ENCODE measurements at places on chromosomes 12 and 14.

GRCh38 chr12:66697404-66697803 is 18.5 kb upstream of the GRIP1 start:
- no peak for DNase-seq

- DNase-seq: no peak
Observed at GRCh38 chr12:118649765-118650585, 273.6 kb downstream of the SUDS3 start.

DNA sequence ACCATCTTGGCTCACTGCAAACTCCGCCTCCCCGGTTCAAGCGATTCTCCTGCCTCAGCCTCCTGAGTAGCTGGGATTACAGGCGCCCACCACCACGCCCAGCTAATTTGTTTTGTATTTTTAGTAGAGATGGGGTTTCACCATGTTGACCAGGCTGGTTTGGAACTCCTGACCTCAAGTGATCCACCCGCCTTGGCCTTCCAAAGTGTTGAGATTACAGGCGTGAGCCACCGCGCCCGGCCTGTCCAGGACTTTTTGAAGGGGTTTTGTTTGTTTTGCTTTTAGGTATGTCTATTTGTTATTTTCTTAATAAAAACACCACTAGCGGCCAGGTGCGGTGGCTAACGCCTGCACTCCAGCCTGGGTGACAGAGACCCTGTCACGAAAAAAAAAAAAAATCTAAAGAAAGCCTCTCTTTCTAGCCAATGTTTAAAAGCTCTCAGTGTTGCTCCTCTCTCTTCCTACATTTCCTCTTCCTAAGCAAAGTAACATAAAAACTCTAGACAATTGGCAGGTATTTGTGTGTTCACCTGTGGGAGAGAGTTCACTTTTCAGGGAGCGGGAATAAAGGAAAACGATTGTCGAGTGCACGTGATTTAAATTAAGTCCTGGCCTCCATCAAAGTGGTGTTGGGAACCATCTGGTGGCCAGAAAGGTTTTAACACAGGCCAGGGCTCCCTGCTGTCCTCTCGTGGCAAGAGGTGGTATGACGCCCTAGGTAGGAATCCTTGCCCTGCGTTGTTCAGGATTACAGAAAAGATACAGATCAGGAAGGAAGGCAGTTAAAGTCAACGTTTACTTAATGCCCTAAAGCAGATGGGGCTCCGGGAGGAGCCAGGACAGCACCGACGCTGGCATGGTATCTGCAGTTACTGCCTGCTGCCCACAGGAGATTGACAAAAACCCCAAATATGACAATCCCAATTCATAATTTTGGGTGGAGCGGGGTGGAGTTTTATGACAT is 36.2 kb upstream of the ATP23 start:
- DNase-seq: peak; percentile 80

GRCh38 chr12:2691006-2691344 is 103.8 kb upstream of the FKBP4 start:
- peak; percentile 85 for DNase-seq

GRCh38 chr12:132314516-132315233 is 14.7 kb downstream of the GALNT9 start:
- no peak for DNase-seq

DNA sequence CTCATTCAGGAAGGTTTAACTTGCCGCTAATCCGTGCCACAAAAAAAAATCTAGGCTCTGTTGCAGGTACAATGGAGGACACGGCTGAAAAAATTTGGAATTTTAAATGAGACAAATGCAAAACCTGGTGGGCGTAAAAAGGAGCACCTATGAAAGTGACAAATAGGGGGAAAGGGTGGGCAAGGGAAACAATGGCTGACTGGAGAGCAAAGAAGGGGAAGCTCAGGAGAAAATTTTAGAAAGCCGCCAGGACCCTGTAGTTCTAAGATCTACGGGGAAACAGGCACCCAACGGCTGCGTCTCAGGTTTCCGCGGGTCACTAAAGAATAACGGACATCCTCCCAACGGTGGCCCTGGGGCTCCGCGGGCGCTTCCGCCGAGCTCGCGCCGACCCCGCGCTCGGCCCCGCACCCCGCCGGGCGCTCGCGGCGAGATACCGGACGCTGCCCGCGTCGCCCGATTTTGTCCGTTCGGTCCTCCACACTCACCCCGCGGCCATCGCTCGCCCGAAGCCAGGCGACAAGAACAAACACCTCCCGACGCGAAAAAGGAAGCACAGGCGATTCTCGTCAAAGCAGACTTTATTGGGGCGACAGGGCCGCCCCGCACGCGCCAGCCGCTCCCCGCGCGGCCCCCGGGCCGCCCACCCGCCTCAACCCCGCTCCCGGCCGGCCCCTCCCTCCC is 1.1 kb upstream of the YY1 start:
- peak; percentile 43 for DNase-seq

DNA sequence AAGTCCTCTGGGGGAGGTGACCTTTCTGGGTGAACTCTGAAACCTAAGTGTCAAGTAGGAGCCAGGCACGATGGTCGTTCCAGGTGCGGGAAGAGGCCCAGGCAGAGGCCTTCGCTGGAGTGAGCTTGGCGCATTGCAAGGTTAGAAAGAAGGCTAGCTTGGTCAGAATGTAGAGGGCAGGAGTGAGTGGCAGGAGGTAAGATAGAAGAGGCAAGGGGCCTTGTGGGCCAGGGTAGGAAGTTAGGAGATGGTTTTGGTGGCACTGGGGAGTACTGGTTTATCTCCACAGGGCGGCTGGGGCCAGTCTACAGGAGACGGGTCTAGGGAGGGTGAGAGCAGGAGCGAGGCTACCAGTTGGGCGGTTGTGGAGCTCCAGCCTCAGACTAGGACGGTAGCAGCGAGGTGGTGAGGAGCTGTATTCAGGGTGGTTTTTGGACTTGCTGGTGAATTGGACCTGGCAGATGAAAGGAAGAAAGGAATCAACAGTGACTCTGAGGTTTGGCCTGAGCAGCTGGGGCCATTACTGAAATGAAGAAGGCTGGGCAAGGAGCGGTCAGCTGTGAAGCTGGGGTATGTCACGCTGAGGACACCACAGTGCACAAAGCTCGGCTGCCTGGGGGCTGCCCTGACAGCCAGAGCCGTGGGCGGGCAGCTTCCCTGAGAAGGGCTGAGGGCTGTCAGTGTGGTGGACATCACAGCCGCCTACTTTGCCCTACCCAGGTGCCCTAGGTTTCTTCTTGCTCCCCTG is 9.0 kb downstream of the MLXIP start:
- no peak for DNase-seq

- no peak for DNase-seq
Observed at GRCh38 chr14:62462988-62463387, 582.3 kb downstream of the KCNH5 start.

DNA sequence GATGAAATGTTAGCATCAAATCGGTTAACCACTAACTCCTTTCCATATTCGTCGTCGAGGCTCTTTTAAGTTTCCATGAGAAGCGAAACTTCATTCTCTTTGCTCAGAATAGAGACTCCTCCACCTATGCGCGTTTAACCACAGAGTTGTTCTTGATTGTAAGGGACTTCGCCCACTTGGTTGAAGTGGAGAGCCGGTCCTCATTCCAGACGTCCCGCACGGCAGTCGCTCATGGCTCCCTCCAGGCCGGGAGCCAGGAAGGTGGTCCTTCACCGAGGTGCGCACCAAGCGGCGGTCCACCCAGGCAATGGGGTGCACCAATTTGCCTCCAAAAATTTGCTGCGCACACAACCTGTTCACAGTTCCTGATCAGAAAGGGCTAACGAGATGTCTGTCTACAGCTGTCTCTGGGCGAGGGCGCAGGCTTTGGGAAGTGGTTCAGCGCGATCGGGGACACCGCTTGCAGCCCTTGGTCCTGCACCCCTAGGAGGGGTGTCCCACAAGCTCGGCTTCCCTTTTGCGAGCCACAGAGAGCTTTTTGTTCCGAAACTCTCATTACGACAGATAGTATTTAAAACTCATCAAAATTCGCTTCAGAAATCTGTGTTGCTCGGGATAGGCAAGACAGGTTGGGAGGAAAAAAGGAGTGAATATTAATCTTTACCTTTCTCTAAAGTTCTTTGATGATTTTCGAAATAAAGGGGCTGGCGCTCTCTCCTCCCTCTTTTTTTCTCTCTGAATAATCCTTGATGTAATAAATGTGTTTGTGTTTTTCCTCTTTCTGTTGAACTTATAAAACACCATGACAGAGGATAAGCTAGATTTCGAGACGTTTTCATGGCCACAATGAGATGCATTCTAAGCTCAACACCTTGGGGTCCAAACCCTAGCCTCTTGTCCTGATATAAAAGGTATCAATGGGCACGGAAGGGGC is 6.4 kb upstream of the ALX1 start:
- DNase-seq: no peak

DNA sequence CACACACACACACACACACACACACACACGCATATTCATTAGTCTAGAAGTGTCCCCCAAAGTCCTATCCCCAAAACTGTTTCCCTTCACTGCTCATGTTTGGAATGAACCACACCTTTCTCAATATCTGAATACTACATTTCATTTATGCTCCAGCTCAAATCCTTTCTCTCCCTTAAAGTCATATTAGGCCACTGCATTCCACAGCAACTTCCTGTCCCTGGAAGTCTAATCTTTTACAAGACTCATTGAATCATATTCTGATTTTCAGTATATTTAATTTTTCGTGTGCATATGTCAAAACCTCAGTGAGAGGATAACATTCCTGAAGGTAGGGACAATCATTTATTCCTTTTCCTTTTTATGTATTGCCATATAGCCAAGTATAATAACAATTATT is 155.6 kb upstream of the LMNTD1 start:
- no peak for DNase-seq

DNA sequence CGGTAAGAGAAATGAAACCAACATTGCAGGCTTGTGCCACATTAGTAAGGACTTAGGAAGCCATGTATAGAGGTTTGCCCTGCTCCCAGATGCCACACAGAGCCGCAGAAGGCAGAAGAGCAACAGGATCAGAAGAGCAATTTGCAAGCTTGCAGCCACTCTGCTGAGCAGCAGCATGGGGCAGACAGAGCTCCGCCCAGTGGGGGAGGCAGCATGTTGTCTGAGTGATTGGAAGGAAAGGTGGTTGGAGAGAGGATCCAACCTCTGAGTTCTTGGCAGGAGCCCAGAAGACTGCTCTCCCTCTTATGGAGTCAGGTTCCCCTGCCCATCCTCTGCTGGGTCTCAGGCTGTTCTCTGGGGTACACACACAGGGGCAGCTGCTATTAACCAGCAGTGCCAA is 2.3 kb upstream of the KRT6A start:
- DNase-seq: peak; percentile 32

DNA sequence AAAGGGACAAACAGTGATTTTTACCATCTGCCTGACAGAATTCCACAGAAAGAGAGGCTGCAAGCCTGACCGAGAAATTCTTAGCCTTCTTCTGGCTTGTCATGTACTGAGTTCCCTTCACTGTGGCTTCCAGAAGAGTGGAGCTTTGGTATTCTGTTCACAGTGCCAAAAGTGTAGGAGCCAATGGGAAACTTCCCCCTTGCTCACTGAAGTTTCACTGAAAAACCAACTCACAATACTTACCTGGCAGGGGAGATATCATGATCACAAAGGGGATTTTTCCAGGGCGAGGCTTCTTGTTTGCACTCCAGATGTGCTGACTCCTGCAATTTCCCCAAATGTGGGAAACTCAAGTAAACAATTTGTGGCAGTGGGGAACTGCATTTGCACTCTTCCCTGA is 31.7 kb upstream of the MMP19 start:
- no peak for DNase-seq

DNA sequence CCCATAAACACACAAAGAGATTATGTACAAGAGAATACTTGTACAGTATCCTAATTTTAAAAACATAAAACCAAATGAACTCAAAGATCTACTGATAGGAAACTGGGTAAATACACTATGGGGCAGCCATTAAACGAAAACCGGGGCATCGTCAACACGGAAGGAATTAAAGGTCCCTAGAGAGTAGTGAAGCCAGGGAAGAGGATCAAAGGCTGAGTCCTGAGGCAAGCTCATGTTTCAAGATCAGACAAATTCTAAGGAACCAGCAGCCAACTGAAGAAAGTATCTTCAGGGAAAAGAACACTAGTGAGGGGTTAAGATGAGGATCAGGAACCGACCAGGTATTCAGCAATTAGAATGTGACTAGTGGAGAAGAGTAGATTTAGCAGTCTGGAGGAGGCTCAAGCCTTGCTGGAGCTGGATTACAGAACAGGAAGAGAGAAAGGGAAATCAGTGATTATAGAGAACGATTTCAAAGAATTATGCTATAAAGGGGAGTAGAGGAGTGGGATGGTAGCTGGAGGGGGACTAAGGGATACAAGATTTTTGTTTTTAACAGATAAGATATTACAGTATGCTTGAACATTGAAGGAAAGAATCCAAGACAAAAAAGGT is 23.7 kb downstream of the SEL1L start:
- no peak for DNase-seq

DNA sequence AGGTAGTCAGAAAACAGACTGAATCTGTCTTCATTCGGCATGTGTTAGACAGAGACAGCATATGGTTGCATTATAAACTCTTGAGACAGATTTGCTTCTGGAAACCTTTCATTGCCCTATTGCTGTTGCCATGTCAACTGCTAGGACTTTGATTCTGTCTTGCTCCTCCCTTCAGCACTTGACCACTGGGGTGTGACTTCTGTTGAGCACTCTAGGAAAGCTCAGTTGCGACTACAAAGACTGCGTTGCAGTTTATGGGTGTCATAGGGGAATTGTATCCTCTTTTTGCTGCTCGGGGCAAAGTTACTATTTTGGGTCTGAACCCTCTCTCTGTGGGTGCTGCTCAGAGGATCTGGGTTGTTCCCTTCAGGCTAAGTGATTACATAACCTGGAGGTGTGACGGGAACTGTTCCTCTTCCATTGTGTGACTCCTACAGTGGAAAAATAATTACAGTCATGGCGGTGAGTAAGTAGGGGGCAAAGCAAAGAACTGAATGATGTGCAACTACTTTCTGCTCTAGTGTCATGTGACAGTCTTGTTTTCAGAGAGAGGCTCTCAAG is 44.3 kb upstream of the TRIM9 start:
- DNase-seq: no peak

DNA sequence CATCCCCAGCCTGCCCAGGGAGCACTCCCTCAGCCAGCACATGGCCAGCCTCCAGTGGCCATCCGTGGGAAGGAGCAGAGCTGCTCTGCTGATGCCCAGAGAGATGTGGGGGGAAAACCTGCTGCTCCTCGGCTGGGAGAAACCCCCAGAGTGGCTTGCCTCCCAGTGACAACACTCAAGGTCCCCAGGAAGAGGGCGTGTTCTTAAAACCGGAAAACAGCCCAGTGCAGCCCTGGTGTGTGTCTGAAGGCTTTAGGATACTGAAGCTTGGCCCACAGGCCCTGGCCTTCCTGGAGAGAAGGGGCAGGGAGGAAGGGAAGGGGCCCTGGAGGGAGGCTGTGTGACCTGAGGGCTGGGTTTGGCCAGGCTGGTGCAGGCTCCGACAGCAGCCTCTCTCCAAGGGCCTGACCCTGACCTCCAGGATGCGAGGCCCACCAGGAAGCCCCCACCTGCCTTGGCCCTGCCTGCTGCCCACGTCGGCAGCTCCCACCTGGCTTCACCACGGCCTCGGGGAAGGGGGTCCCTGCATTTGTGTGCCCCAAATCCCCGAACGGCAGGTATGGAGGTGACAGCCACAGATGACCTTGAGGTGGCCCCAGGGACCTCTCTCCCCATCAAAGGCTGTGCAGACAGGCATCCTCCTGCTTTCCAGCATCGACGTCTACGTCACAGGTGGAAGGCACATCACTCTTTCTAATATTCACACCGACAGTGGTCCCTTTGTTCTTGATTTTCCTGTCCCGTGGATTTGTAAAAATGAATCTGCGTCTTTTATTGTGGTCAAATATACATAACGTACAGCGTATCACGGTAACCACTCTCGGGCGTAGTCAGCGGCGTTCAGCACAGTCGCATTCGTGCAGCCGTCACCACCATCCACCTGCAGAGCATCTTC is 190.0 kb upstream of the C14orf180 start:
- DNase-seq: no peak

GRCh38 chr12:5794156-5794555 is 150.9 kb downstream of the ANO2 start:
- no peak for DNase-seq
